SIG-M5 (cell line): ENCODE measurements at places on chromosomes 1 and 21.

- no peak for DNase-seq
Measured at GRCh38 chr1:228407106-228408040, 738 bp upstream of the TRIM11 start.

DNA sequence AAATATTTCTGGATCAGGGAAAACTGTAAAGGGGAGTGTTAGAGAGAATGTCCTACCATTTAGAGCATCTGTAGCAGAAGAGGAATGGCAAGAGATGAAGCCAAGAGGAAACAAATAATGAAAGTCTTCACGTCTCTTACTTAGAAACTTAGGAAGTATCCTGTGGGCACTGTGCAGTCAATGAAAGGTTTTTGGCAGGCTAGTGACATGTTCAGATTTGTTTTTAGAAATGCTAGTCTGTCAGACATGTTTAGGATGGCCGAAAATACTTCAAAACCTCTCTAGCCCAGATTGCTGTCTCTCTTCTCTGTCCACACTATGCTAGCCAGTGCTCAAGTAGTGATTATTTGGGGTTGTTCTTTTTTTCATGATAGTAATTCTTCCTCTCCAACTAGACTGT, 48.6 kb upstream of the RGL1 start:
- no peak for DNase-seq

- DNase-seq = no peak
Measured at GRCh38 chr1:63463248-63463647, 59.8 kb downstream of the ITGB3BP start.

DNA sequence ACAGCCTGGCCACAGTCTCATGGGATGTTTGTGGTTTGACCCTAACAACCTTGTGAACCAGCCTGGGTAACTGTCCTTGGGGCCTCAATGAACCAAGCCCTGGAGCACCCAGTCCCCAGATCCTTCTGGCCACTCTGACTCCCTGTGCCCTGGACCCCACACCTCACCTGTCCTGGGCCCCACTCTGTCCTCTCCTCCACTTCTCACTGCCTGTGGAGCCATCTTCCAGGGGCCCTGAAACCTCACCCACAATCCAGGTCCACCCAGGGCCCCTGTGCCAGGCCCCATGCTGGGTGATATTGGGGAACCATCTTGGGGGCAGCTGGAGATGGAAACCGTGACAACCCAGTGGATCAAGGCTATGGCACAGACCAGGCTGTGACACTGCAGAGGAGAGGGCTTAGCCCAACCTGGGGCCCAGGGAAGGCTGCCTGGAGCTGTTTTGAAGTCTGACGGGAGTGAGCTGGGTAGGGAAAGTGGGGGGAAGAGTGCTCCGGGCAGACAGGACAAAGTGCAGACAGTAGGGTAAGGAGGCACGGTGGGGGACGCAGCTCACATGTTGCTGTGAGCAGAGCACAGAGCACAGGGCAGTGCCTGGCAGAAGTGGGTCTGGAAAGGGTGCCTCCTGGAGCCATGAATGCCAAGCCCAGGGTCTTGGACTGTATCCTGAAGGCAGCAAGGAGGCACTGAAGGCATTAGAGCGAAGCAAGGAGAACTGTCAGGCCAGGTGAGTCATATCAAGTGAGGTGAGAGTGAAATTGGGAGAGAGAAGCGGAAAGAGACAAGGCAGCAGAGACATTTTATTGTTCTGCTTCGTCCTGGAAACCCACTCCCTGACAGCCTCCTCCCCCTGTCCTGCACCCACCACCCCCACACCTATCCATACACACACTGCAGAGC, 12.1 kb upstream of the LRP8 start:
- no peak for DNase-seq

GRCh38 chr1:10838541-10838940, 42.1 kb upstream of the CASZ1 start:
- no peak for DNase-seq

DNA sequence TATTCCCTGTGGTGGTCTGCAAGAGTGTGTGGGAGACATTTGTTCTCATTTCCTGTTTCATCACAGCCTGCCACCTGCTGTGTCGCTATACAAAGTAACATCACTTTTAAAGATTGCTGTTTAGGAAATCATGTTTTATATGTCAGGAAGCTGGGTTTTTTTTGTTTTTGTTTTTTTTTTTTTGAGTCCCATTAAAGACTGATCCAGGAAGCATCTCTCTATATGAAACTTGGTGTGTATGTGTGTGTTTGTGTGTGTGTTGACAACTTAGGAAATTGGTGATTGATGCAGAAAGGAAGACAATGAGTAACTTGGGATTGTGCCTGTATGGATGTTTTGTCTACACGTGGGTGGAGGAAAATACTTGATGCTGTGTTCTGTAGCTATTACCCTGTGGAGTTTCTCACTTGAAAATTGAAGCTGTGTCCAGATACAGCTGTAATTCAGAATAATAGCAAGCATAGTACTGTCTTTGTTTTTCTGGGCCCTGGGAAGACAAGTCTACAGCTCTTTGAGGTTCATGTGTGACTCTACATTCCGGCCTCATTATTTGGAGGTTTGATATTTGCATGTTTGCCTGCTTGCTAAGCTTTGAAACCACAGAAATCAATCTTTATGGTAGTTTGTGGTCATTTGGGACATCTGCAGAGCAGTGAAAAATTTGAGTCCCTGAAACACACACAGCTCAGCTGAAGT, 47.9 kb downstream of the LAMC1 start:
- no peak for DNase-seq

DNA sequence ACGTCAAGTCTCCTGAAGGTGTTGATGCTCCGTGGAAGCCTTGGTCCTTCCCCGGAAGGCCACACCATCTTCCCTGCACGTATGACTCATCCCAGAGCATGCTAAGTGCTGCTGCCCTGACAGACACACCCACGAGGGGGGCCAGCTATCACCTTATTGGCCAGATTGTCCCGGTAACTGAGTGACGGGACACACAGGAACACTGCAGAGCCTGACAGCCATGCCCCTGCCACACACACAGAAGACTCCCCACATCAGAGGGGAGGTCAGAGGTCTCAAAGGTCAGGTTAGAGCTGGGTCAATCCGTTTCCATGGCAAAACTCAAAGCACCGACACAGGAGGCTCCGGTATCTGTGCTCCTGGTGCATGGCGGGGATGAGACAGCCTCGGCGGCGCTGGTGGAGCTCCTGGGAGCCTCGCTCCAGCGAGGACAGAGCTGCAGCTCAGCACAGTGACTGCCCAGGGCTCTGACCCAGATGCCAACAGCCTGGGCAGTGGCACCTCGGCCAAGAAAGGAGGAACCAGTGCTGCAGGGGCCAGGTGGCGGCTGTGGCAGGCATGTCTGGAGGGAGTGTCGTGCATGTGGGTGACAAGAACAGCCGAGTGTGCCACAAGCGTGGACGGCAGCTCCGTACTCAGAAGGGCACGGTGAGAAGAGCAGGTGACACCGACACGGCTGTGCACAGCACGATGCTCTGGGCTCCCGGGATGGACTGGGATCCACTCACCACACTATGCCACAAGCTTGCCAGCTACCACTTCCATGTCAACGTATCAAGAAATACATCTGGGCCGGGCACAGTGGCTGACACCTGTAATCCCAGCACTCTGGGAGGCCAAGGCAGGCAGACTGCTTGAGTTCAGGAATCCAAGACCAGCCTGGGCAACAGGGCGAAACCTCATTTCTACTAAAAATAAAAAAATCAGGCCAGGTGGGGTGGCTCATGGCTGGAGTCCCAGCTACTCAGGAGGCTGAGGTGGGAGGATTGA, 14.8 kb upstream of the TMEM240 start:
- DNase-seq = no peak

- peak; percentile 33 for DNase-seq
Measured at GRCh38 chr1:109290998-109291397, 8.1 kb upstream of the PSRC1 start.

DNA sequence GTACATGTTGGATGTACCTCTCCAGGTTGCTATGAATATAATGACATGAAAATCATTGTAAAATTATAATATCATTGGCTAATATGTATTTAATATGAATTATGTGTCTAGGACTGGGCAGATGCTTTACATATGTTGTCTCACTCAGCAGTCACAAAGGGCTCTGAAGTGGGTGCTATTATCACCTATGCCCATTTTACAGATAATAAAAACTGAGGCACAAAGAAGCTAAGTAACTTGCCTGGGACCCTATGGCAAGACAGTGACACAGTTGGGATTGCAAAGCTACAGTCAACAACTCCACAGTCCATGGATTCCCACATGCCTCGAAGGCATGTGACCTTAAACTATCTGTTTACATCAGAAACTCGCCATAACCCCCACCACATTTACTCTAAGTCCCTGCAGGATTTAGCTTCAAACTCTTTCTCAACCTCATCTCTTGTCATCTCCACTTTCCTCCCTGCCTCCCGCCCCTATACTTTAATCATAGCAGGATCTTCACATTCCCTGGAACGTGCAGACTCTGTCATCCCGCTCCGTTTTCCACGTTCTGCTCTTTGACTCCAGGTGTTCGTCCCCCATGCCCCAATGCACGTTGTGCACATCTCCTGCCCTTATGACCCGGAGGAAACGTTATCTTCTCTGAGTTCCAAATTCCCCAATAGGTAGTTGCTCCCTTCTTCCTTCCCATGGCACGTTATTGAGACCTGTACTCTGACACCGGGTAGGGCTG, 143.0 kb upstream of the NRIP1 start:
- no peak for DNase-seq

DNA sequence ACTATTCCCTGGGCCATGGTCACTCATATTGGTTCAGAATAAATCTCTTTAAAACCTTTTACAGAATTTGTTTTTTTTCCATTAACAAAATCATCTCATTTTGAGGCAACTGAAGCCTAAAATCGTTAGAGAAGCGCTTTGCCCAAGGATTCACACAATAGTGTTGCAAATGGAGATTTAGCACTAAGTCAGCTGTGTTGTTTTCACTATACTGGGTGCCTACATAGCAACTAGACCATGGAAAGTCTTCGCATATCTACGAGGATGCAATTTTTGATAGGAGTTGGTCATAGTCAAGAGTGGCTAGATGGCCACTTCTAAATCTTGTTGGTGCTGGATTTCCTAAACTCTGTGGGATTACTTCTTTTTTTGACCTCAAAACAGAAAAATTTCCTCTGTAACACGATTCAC, 530 bp upstream of the TIPRL start:
- DNase-seq = no peak

DNA sequence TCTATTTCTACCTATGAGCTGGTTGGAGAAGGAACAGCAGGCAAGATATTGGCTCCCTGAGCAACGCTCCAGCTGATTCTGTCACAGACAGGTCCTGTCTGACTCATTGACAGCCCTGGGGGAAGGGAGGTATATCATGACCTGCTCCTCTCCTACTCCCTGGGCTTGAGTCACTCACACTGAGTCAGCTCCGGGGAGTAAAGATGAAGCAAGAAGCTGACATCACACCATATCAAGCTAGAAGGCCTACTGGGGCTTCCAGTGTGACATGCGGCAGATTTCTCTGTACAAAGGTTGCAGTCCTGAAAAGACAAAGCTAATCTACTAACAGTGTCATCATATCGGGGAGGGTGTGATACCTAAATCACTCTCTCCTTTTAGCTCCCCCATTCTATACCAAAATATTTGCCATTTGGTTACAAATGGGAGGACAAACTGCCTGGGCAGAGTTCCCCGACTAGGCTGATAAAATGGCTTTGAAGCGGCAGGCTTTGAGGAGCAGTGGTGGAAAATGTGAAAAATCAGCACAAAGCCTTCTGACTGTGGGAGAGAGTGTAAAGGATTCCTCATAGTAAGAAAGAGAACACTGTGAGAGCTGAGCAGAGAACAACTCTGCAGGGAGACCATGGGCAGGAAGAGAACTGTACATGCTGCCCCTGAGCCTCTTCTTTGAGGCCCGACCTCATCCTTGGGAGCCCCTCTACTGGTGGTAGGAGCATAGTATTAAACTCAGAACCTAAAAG, 15.5 kb downstream of the PI4KB start:
- DNase-seq = peak; percentile 92

GRCh38 chr1:6599141-6599975, 3.3 kb downstream of the KLHL21 start:
- DNase-seq = no peak

DNA sequence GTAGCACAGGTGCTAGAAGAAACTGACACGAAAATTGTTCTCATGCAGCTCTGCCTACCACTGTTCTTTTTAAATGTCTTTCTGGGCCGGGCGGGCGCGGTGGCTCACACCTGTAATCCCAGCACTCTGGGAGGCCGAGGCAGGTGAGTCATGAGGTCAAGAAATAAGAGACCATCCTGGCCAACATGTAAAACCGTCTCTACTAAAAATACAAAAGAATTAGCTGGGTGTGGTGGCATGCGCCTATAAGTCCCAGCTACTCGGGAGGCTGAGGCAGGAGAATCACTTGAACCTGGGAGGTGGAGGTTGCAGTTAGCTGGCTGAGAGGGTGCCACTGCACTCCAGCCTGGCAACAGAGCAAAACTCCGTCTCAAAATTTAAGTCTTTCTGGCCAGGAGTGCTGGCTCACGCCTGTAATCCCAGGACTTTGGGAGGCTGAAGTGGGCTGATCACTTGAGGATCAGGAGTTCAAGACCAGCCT, 947 bp upstream of the RIT1 start:
- no peak for DNase-seq

DNA sequence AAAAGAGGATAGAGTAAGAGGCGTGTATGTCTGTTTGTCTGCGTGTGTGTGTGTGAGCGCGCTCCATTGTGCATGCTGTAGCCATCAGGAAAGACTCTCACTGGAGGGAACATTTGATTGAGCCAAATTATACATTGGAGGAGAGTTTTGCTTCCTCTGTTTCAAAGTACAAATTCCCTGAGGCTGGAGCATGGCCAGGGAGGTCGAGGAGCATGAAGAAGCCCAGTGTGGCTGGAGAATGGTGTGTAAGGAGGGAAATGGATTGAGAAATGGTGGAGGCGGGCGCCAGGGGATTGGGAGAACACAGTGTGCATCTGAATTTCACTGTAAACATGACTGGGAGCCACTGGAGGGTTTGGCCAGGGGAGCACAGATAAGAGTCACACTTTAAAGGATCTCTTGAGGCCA, 22.1 kb upstream of the EFNA1 start:
- DNase-seq = no peak

DNA sequence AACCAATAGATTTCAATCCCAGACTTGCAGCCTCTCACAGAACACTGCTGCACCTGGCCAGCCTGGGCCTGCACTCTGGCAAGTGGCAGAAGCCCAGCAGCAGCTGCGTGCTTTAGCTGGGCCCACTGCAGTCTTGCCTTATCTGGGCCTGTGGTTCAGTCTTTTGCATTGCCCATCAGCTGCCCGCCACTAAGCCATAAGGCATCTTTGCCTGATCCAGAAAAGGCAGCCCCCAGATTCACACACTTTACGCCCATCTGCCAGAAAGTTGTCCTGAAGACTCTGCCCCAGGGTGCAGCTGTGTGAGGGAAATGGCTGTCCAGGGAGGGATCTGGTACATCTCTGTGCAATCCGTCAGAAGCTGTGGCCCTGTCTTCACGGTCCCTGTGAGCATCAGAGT, 217.0 kb downstream of the DNAH14 start:
- no peak for DNase-seq
